Tongue (tissue), 3 donors: ENCODE measurements at places on chromosomes 11 and 22.

DNA sequence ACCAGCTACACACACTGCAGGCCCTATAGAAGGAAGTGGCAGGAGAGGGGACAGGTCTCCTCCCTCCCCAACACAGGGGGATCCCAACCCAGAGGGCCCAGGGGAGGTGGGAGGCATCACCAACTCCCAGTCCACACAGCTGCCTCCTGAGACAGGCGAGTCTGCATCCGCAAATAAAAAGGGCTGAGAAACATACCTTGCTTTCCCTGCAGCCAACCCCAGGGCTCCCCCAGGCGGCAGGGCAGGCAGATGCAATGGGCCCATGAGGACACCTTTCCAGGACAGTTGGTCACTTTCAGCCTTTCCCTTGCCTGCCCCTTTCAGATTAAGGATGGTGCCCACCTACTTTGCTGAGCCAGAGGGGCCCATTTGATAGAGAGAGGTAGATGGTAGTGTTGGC lies 180.0 kb downstream of the BRD1 start:
- no peak for DNase-seq

- no peak for DNase-seq
Observed at GRCh38 chr11:126841999-126842398, 158.6 kb downstream of the KIRREL3 start.

DNA sequence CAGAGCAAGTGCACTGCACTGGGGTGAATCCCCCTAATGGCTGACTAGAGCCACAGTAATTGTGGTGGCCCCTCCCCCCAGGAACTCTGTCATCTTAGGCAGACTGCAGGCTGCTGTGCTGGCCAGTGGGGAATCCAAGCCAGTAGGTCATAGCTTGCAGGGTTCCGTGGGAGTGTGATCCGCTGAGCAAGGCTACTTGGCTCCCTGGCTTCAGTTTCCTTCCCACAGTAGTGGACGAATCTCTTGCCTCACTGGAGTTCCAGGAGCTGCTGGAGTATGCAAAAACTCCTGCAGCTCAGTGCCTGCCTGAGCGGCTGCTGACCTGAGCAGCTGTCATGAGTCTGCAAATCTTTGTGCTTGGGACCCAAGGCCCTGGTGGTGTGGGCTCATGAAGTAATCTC lies 13.2 kb downstream of the OOSP3 start:
- no peak for DNase-seq

- peak; percentile 62 for DNase-seq
Observed at GRCh38 chr11:111324277-111324720, 26.0 kb downstream of the POU2AF3 start.

- no peak for DNase-seq
Observed at GRCh38 chr22:34198976-34199375, 278.7 kb upstream of the LARGE1 start.

- no peak for DNase-seq
Observed at GRCh38 chr22:33806191-33806590, 114.1 kb downstream of the LARGE1 start.

- DNase-seq, result no peak
Observed at GRCh38 chr11:126396965-126397364, 41.5 kb downstream of the ST3GAL4 start.

DNA sequence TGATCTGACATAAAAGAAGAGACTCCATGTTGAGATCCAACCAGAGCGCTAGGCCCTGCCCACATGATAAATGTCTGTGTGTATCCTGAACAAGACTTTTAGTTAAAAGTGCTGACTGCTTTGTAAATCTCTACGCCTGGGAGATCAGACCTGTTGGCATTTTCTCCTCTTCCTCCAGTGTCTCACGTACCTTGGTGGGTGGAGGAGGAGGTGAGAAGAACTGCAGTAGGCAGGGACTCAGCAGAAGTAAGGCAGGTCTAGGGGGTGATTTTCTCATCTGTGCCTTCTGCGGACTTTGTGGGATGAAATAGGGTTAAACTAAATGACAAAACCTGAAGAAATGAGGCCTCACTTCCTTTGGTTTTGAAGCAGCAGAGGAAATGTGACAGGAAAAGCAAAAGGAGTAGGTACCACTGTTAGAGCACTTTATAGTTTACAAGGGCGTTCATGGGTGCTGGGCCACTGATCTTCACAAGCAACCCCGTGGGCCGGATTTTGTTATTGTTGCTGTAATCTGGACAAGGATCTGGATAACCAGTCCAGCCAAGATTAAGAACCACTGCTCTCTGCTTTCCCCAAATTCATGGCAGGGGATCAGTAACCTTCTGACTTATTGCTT lies 36.7 kb upstream of the PLET1 start:
- DNase-seq, result no peak

- no peak for DNase-seq
Observed at GRCh38 chr22:36936362-36937116, 23.1 kb downstream of the CSF2RB start.

DNA sequence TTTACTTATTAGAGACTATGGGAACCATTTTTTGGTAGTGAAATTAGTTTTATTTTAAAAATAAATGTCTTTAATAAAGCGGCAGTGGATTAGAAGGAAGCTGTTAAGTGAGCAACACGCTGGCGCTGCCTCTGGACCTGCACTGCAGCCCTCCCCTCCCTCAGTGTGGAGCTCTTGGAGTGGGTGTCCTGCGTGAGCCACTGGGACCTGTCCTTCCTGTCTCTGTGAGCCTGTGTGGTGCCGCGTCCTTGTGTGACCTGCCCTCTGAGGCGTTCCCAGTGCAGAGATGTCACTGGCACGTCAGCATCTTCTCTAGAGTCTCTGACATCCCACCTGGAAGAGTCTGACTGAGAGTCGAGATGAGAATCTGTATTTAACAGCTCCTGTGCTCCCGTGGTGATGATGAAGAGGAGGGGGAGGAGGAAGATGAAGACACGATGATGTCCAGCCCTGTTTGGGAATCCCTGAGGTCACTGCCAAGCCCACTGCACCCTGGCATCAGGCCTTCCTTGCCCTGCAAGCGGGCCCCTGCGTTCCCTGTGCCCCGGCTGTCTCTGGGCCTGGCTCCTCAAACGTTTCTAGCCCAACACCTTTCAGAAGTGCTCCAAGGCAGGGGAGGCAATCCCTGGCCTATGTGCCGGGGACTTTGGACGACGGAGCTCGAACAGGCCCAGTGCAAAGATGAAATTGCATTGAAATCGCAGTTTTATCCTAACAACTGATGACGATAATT lies 271.8 kb downstream of the TBC1D22A start:
- DNase-seq, result no peak

- peak; percentile 17 for DNase-seq
Observed at GRCh38 chr11:65954771-65955170, 6.8 kb upstream of the SART1 start.

GRCh38 chr11:68889948-68890446 lies 13.6 kb downstream of the MRPL21 start:
- peak; percentile 75 for DNase-seq

- peak; percentile 36 for DNase-seq
Observed at GRCh38 chr11:121358760-121359159, 66.2 kb downstream of the SC5D start.

DNA sequence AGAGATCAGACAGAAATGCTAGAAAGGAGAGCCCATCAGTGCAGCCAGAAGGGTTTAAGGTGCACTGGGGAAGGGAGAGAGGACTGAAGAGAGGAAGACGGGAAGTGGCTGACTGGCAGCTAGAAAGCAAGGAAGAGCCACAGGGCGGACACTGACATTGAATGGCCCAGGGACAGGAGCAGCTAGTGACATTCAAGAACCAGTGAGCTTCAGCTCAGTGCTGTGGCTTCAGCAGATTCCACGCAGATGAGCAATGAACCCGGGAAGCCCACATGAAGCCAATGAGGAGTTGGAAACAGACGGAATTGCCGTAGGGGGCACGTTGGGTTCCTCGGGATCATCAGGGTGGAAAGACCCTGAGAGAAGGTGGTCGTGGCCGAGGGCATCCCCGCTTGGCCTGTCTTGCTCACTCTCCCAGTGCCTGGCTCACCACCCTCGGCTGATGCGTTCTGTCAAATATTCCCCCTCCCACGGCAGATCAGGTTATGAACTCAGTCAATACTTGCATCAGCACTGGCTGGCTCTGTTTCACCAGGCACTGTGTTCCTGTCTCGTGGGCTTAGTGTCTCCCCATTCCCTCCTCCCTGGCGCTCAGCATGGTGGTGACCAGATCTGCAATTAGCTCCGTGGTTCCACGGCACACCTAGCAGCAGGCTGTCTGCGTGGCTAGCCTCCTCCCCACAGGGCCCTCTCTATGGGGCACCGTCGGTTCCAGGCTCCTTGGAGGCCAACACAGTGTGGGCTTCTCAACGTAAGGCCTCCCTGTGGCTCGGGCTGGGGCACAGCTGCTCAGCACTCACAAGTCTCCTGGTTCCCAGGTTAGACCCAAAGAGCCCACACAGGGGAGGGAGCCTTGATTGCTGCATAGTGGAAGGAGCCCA lies 145.5 kb downstream of the TRIM29 start:
- no peak for DNase-seq

- DNase-seq, result no peak
Observed at GRCh38 chr22:41106122-41106968, 14.0 kb downstream of the EP300 start.

DNA sequence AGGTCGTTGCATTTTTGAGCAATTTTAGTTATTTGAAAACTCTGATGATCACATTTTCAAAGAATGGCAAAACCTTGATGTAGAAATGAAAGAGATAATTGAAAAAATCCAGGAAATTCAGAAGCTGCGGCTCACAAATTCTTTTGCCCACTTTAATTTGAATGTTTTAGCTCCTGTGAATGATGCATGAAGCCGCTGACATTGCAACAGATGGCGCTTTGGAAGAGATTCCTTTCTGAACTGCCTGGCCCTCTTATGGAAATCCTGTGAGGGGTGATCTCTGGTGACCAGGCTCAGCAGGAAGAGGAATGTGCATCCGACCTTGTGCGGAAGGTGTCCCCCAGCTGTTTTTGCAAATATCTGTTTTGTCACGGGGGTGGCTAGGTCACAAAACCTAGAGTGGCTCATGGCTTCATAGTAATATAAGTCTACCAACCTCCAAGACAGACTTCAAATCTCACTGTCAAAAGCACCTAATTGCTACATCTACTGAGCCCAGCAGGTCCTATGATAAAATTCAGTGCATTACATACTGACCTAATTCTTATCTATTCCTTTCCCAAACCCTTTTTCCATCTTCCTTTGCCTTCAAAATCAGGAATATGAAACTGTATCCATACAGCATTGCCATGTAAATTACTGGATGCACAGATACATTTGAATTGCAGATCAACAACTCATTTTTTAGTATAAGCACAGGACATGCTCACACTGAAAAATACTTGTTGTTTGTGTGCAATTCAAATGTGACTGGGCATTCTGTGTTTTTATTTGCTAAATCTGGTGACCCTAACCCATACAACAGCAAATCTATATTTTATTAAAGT lies 412.7 kb downstream of the ETS1 start:
- peak; percentile 41 for DNase-seq

- DNase-seq, result no peak
Observed at GRCh38 chr11:27860811-27861210, 160.6 kb upstream of the BDNF start.

GRCh38 chr22:17064498-17065100 lies 20.2 kb upstream of the IL17RA start:
- no peak for DNase-seq

- no peak for DNase-seq
Observed at GRCh38 chr11:132549001-132549400, 983.3 kb downstream of the OPCML start.

- DNase-seq, result no peak
Observed at GRCh38 chr22:31295360-31295759, 3.1 kb upstream of the PIK3IP1 start.

DNA sequence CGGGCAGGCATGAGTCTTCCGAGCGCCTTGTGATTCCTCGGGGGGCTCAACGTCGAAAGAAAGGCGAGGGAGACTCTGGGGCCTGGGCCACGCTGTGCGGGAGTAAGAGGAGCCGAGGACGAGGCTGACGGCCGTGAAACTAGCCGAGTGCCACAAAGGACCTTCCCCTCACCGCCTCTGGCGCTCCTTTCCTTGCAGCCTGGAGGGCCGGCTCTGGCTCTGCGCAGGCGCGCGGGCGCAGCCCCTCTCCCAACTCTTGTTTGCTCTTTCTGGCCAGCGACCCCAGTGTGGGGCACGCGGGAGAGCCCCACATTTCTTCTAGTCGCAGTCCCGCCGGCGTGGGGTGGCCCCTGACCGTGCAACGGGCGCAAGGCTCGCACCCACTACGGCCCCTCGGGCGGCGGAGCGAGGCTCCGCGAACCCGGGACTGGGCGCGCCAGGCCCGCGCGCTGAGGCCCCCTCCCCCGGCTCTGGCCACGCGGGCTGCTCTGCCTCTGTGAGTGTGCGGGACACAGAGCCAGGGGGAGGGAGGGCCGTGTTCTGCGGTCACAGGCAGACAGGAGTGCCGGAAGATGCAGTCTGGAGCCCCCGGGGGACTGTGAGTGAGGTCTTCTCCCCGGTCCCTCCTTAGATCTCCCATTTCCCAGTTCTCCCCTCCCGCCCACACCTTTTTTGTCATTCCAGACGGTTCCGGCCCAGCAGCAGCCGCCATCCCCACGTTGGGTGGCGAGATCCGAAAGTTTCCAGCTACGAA lies 1.0 kb upstream of the TOB2 start:
- DNase-seq, result peak; percentile 89

DNA sequence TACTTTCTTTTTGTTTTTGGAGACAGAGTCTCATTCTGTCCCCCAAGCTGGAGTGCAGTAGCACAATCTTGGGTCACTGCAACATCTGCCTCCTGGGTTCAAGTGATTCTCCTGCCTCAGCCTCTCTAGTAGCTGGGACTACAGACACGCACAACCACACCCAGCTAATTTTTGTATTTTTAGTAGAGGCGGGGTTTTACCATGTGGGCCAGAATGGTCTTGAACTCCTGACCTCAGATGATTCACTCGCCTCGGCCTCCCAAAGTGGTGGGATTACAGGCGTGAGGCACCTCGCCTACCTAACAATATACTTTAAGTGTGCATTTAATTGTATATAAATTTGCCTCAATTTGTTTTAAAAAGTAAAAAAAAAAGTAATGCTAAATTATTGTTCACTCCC lies 38.4 kb downstream of the GRK3 start:
- no peak for DNase-seq

- DNase-seq, result no peak
Observed at GRCh38 chr22:49752598-49753091, 75.0 kb downstream of the BRD1 start.

DNA sequence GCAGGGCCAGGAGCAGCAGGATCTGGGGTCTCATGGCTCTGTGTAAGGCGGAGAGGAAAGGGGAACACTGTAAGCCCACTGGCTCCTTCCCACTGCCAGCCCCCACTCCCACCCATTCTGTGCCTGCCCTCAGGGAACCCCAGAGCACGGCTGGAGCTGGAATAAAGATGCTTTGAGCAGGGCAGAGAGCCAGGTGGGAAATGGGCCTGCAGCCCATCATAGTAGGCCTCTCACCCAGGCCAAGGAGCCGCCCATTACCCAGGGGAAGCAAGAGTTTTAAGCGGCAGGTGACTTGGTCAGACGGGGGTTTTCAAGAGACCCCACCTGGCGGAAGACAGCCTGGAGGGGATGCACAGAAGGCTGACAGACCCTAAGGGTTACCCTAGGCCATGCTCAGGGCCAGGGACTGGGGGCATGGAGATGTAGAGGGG lies 4.6 kb downstream of the LRRC32 start:
- no peak for DNase-seq

DNA sequence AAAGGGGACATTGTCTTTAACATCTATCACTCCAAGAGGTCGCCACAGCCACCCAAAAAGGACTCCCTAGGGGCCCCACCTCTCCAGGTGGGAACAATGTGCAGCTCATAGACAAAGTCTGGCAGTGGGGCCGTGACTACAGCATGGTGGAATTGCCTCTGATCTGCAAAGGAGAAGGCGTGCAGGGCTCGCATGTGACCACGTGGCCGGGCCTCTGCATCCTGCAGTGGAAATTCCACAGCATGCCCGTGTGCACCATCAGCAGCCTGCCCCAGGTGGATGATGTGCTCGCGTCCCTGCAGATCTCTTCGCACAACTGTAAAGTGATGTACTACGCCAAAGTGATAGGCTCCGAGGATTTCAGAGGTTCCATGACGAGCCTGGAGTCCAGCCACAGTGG lies 18.5 kb downstream of the ALKBH3 start:
- no peak for DNase-seq
